ENCODE measurements at places on chromosomes 6 and 20.

GRCh38 chr6:137351890-137352289 lies 132.7 kb upstream of the IFNGR1 start:
- DNase-seq = no peak

DNA sequence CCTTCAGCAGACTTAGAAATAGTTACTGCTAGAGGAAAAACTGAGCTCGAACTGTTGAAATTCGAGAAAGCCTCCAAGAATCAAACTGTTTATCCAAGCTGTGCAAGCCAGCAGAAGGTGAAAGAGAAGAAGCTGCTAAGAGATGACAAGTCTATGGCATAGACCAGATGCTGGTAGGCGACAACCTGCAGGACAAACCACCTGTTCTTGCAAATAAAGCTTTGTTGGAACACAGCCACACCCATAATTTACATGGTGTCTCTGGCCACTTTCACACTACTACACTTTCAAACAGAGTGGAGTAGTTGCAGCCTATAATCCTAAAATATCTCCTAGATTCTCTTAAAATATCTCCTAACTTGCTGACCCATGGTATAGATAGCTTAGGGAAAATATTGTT lies 33.3 kb downstream of the TNFRSF21 start:
- no peak for DNase-seq

DNA sequence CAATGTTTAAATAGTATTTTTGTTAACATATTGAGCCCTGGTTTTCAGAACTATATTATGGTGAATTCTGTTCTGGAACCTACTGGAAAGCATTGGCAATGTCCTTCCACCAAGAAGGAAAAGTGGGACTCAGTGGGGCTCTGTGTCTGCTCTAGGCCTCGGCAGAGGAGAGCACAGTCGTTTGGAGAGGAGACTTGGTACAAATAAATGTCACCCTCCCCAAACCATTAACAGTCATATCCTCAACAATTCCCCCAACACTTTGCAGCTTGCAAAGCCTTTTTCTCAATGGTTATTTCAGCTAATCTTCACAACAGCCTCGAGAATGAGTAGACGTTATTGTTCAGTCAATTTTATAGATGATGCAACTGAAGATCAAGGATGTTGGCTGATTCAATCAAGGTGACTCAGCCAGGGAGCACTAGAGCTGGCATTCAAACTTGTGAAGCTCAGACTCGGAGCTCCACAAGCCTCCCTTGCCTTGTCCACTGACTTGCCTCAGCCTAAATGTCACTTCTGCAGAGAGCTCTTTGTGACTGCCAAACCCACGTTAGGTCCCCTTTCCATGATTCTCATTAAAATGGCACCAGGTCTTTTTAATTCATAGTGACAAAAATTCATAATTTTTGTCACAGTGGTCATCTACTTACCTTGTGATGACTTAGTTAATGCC lies 60.6 kb downstream of the TOX2 start:
- DNase-seq = no peak

DNA sequence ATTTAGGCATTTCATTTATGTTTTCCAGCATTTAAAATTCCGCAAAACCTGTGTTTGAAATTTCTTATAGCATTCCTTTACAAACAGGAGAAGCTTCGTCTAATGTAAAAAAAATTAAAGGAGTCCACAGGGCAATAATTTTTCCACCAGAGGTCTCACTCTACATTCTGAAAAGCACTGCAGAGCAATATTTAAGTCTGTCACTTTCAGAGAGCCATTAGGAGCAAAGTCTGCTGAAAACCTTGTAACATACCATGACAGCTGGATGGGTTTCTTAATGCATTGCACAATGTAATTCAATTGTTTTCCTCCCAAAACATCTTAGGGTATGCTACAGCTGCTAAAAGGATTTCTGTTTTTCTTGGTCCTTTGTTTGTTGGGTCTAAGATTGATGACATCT lies 18.0 kb downstream of the BAG2 start:
- no peak for DNase-seq

DNA sequence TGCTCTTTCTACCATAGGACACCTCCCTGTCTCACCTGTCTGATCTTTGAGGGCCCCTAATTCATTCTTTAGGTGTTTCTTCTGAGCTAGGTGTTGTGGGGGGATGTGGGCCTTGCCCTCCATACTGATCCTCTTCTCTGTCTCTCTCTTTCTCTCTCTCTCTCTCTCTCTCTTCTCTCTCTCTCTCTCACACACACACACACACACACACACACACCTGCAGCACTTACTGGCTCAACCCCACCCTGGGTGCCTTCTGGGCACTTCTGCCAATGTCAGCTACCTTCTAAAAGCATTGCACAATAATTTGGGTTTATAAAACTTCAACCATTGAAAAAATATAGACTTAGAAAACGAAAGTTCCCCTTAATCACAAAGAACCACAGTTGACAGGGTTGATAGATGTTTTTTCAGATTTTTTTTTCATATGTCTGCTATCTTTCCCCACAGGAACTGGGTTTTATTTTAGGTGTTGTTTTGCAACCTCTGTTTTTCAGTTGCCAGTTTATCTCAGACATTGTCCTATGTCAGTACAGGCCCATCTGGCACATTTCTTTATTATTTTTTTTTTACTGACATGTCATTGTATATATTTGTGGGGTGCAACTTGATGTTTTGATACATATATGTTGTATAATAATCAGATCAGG lies 28.1 kb downstream of the PKIG start:
- no peak for DNase-seq

GRCh38 chr20:19419396-19419795 lies 207.0 kb downstream of the SLC24A3 start:
- no peak for DNase-seq

- DNase-seq = no peak
Observed at GRCh38 chr20:911882-912600, 4.1 kb downstream of the ANGPT4 start.

- DNase-seq = no peak
Observed at GRCh38 chr6:72624557-72625160, 2.8 kb downstream of the KCNQ5 start.

- no peak for DNase-seq
Observed at GRCh38 chr6:57315111-57315510, 2.3 kb upstream of the PRIM2 start.

- DNase-seq = no peak
Observed at GRCh38 chr6:136506124-136506799, 44.0 kb downstream of the MAP7 start.

DNA sequence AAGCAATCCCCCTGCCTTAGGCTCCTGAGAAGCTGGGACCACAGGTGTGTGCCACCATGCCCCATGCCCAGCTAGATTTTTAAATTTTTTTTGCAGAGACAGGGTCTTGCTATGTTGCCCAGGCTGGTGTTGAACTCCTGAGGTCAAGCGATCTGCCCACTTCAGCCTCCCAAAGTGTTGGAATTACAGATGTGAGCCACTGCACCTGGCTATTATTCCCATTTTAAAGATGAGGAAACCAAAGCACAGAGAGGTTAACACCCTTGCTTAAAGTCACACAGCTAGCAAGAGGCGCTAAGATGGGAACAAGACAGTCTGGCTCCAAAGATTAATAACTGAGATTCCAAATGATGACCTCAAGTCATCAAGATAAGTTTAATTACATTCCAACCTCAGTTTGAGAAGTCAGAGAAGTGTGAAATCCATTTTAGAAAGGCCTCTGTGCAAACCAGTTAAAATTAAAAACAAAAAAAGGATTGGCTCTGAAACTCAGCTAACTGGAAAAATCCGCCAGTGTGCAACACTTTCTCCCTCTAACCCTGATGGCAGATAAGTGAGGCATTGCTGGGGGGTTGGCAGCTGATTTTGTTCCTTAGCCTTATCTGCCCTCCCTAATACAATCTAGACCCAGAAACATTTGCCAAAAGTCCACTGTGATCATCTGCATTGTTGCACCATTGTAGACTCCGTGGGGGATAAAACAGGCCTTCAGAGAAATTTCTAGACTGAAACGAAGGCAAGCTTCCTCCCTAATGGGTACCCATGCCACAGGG lies 55.5 kb downstream of the CPNE5 start:
- DNase-seq = no peak

DNA sequence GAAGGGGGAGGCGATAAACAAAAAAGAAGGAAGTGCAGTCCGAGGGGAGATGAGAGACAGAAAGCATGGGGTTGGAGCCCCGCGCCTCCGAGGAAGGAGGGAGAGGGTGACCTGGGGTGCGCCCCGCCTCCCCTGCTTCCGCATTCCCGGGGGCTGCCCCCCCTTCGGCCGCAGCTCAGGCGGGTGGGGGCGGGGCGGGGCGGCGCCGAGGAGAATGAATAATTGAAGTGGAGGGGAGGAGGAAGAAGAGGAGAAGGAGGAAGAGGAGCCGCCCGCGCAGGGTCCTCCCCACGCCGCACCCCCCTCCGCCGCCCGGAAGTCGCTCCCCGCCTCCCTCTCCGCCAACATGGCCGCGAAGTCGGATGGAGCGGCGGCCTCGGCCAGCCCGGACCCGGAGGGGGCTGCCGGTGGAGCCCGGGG lies at the start of gene XKR7:
Gene XKR7 (plus strand): TSS at position 322 of the 420 bp plus-strand sequence. CDS start 25 bp downstream, at position 347.
- no peak for DNase-seq

DNA sequence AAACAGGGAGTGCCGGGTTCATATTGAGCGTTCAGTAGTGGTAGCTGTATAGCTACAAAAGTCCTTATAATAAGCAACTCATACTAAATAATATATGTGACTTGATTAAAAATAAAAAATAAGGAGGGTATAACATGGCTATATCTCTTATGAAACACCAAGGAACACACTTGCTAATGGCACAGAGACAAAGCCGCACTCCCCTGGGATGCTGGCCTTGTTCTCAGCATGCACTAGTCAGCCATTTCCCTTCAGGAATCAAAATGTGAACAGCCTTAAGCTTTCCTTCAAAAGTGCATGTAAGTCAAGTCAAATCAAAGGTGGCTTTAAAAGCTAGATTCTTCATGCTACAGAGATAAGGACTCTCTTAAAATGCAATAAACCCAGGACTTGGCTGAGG lies 9.4 kb downstream of the HMGCLL1 start:
- DNase-seq = no peak

- DNase-seq = no peak
Observed at GRCh38 chr20:50594591-50595432, 84.6 kb downstream of the PTPN1 start.

GRCh38 chr6:91420243-91420642 lies 833.4 kb upstream of the MAP3K7 start:
- no peak for DNase-seq

DNA sequence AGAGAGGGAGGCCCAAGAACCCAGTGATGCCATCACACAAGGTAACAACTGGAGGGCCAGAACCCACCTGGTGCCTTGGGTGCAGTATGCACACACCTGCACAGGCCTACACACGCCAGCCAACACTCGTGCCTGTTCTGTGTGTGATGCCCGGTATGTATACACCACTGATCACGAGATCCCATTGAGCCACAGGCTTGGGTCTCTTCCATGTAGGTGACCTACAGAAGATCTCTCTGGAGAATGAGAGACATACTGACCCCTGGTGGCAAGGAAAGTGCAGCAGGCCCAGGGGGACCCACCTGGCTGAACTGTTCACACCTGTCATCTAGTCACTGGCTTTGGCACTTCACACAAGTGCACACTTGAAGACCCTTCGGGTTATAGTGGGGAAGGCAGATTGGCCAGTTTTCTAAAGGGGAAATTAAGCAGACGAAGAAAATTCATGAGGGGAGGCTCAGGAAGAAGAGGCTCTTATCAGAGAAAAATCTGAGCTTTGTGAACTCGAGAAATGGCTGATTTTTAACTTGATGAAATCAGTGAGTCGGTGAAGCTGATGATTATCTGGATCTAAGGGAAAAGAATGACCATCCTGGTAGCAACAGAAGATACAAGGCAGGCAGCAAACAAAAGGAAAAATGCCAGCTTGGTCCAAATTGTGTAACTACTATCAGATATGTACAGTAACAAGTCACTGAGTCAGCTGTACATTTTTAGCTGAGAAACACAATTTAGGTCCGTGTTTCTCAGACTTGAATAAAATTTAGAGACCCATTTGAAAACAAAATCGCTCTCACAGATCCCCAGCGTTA lies 69.1 kb upstream of the PBOV1 start:
- no peak for DNase-seq

DNA sequence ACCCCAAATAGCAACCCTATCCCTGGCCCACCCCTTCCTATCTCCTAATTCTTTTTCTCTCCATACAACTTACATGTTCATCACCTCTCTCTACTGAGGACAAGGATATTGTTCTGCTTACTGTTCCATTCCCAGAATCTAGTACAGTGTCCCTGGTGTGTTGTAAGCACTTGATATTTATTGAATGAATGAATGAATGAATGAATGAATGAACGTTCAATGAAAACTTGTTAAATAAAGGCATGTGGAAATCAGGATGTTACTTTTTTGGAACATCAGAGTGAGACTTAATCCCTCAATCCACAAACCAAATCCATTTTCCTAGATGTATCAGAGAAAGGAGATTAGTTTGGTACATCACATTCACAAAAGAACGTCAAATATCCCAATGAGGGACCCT lies 6.8 kb upstream of the JPH2 start:
- DNase-seq = no peak

- DNase-seq = no peak
Observed at GRCh38 chr6:114315831-114316595, 26.8 kb downstream of the HS3ST5 start.

DNA sequence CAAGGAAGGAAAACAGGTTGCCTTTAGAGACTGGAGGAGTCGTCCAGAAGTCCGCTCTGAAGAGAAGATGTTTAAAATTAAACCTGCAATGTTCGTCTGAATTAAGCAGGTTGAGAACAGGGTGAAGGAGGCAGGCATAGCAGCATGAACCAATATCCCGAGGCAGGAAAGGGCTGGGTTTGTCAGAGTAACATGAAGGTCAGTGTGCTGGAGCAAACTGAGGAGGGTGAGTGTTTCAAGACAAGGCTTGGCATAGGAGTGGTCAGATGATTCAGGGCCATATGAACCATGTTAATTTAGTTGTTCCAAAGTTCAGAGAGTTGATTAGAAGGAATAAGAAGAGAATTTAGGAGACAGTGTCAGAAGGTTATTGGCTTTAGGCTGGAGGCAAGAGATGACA lies 93.3 kb downstream of the UTRN start:
- no peak for DNase-seq

- no peak for DNase-seq
Observed at GRCh38 chr6:160534050-160534696, 129.9 kb downstream of the LPA start.

DNA sequence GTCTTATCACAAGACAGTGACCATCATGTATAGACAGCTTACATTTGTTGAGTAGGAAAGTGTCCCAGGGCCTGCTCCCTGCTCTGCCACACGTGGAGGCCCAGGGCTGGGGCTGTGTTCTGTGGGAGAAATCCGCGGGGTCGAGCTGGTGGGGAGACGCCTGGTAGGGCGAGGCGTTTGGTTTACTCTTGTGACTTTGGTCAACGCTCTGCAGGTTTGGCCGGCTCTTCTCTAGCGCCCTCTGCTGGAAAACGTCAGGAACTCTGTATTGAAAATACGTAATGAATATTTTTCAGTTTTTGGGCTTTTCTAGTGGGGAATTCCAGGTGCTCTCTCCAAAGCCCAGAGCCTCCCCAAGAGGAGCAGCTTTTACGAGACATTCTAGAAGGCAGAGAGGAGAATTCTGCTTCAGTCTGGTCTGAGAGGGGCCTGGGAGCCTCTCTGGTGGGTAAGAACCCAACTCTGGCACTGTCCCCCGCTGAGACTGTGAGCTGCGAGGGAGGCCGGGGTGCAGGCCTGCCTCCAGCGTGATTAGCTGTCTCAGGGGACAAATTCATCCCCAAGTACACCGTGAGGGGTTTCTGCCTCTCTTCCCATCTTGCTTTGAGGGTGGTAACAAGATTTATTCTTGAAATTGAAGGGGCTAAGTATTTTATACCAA lies 112.6 kb upstream of the RALGAPA2 start:
- no peak for DNase-seq

GRCh38 chr6:37311741-37312473 lies 41.9 kb upstream of the RNF8 start:
- no peak for DNase-seq

GRCh38 chr6:13355999-13356785 lies 27.9 kb upstream of the TBC1D7 start:
- DNase-seq = no peak
